ENCODE measurements at places on chromosomes 16 and 17. TPM values are rescaled to one million over a fixed set of nuclear protein-coding genes. Genes with fewer than 3 reads are reported as not detected.

The CACNG5 gene
- not detected for total RNA-seq

The IRF8 gene
- not detected for total RNA-seq

The AATK gene
- total RNA-seq, result 0.15 TPM

The AGRP gene
- total RNA-seq, result not detected

The SHISA9 gene
- under 0.01 TPM for total RNA-seq

The FOXF1 gene
- total RNA-seq, result not detected

The CCDC144A gene
- total RNA-seq, result 12.0 TPM

The OR3A3 gene
- not detected for total RNA-seq

The RASD1 gene
- total RNA-seq, result 6.0 TPM

The IL17C gene
- total RNA-seq, result not detected

The CSH2 gene
- total RNA-seq, result not detected

The WNT9B gene
- total RNA-seq, result not detected

The MT1M gene
- total RNA-seq, result 2.0 TPM

The ZSCAN10 gene
- total RNA-seq, result not detected

The KRT32 gene
- total RNA-seq, result not detected

The KRTAP1-5 gene
- not detected for total RNA-seq

The MYH8 gene
- not detected for total RNA-seq

The CARD14 gene
- under 0.01 TPM for total RNA-seq

The CCL11 gene
- 0.15 TPM for total RNA-seq

The SNAI3 gene
- not detected for total RNA-seq

The RNF157 gene
- 2.3 TPM for total RNA-seq

The TNFRSF17 gene
- 0.12 TPM for total RNA-seq

The CBFA2T3 gene
- total RNA-seq, result not detected

The TEX14 gene
- not detected for total RNA-seq

The TBC1D3E gene
- not detected for total RNA-seq

The SLC38A10 gene
- 62.0 TPM for total RNA-seq

The RND2 gene
- total RNA-seq, result 0.82 TPM

The HOXB2 gene
- 3.8 TPM for total RNA-seq

The NME2 gene
- total RNA-seq, result 834 TPM

The IL32 gene
- total RNA-seq, result 7.4 TPM

The ACSM2A gene
- total RNA-seq, result not detected

The TMIGD1 gene
- total RNA-seq, result not detected

The ARMC7 gene
- 2.0 TPM for total RNA-seq

The OSGIN1 gene
- total RNA-seq, result 1.6 TPM

The CRYBA1 gene
- total RNA-seq, result not detected

The C17orf78 gene
- not detected for total RNA-seq

The CCR7 gene
- not detected for total RNA-seq

The MEAK7 gene
- total RNA-seq, result 11.6 TPM

The UBE2G1 gene
- 7.3 TPM for total RNA-seq

The RTN4RL1 gene
- under 0.01 TPM for total RNA-seq

The SPDYE4 gene
- not detected for total RNA-seq

The GPR139 gene
- not detected for total RNA-seq

The MAP2K6 gene
- total RNA-seq, result 0.15 TPM

The CDH3 gene
- total RNA-seq, result under 0.01 TPM

The NDRG4 gene
- 25.6 TPM for total RNA-seq

The LRRC37B gene
- 10.5 TPM for total RNA-seq

The ABCC12 gene
- not detected for total RNA-seq

The C17orf50 gene
- not detected for total RNA-seq

The ENDOV gene
- 18.4 TPM for total RNA-seq

The ZNF598 gene
- 12.0 TPM for total RNA-seq

The CLEC10A gene
- 0.70 TPM for total RNA-seq

Data from smooth muscle cell of the coronary artery (primary cell).